ENCODE measurements at places on chromosomes 11 and 22. TPM values are rescaled to one million over a fixed set of nuclear protein-coding genes. Genes with fewer than 3 reads are reported as not detected.

DNA sequence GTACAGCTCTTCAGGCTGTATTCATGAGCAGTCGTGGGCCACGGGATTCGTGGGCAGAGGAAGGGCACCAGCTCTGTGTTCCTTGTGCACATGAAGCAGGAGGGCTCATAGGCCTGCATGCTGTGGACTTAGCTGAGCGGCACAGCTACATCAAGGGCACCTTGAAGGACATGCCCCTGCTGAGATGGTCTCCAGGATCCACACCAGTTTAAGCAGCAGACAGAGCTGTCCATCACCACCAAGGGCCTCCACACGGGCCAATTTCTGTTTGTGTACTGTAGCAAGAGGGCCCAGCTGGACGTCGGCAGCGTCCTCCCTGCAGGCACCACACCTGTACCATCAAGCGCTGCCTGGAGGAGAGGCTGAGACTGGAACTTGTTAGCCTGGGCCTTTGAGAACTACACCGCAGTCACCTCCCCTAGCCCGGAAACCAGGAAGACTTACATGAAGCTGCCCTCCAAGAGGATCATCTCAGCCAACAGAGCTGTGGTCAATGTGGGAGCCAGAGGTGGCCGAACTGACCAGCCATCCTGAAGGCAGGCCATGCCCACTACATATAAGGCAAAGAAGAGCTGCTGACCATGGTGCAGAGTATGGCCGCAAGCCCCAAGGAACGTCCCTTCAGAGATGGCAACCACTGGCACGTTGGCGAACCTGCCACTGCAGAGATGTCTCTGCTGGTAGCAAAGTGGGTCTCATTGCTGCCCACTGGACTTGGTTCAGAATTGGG is 32.7 kb upstream of the GNB1L start:
- peak overlapping the region; percentile 67 for H3K27ac ChIP-seq
- H3K4me3 ChIP-seq = no peak overlapping the region
- no peak for DNase-seq
- peaks cover 13% of the 10 kb centered on the region for H3K4me1 ChIP-seq
- no peaks in the 10 kb centered on the region for H3K27me3 ChIP-seq

GRCh38 chr11:91902312-91902711 is 322.3 kb upstream of the FAT3 start:
- DNase-seq = no peak
- H3K36me3 ChIP-seq = no peaks in the 10 kb centered on the region
- no peak overlapping the region for H3K4me3 ChIP-seq

DNA sequence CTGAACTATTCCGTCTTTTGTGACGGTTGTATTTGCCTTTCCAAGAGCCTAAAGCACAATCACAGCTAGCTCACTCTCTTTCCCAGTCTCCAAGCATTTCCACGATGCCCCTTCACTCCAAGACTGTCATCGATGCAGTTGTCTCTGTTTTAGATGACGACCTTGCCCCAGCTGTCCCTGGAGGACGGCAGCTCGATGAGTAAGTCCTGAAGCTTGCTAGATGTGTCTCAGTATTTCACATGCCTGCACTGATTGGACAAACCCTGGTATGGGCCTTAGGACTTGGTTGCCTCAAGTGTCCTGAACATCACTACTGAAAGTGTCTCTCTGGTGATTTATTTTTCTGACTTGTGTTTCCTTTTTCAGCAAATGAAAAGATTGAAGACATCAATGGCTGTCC is 129.9 kb downstream of the NAV2 start:
- H3K36me3 ChIP-seq = no peaks in the 10 kb centered on the region
- no peak overlapping the region for H3K27ac ChIP-seq
- no peak for DNase-seq
- H3K4me3 ChIP-seq = no peak overlapping the region
- no peaks in the 10 kb centered on the region for H3K4me1 ChIP-seq

GRCh38 chr11:63905179-63905578 is 11.8 kb downstream of the RCOR2 start:
- H3K27ac ChIP-seq = no peak overlapping the region
- H3K36me3 ChIP-seq = peaks cover 28% of the 10 kb centered on the region

DNA sequence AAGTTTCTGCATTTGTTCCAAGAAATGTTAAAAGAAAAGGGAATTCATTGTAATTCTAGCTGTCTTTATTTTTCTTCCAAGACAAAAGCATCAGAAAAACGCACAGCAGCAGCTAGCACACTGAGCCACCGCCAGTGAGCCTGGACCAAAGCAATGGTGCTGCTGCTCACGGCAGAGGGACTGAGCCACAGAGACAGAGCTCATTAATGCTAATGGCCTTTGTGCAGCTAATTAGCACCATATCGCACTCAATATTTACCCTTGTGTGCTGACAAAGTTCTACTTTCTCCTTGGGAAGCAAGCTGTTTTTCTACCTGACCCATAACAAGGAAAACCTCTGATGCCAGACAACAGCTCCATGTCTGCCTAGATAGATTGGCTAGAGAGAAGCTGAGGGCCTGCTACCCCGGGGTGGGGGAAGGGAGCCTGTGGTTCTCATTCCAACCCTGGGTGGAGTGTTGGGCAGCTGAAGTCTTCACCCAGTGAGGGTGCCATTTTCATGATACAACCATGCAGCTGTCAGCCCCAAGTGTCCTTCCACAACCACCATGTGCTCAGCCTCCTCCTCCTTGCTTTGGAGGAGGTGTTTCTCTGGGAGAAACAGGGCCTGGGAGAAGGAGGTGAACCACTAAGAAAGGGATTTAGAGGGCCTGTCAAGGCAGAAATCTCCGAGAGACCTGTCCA is 131.1 kb upstream of the NCAM1 start:
- H3K36me3 ChIP-seq = no peaks in the 10 kb centered on the region
- H3K4me1 ChIP-seq = no peaks in the 10 kb centered on the region
- H3K27me3 ChIP-seq = no peaks in the 10 kb centered on the region
- DNase-seq = no peak

- no peaks in the 10 kb centered on the region for H3K36me3 ChIP-seq
- no peaks in the 10 kb centered on the region for H3K27me3 ChIP-seq
- no peak overlapping the region for H3K4me3 ChIP-seq
- peaks cover 8% of the 10 kb centered on the region for H3K4me1 ChIP-seq
- DNase-seq = no peak
- no peak overlapping the region for H3K27ac ChIP-seq
These were observed 82.6 kb downstream of the FAM76B start for GRCh38 chr11:95706974-95707387.

GRCh38 chr11:46183819-46184218 is 62.6 kb upstream of the PHF21A start:
- no peak for DNase-seq
- no peak overlapping the region for H3K27ac ChIP-seq
- no peak overlapping the region for H3K4me3 ChIP-seq
- no peaks in the 10 kb centered on the region for H3K36me3 ChIP-seq
- no peaks in the 10 kb centered on the region for H3K27me3 ChIP-seq
- H3K4me1 ChIP-seq = no peaks in the 10 kb centered on the region

DNA sequence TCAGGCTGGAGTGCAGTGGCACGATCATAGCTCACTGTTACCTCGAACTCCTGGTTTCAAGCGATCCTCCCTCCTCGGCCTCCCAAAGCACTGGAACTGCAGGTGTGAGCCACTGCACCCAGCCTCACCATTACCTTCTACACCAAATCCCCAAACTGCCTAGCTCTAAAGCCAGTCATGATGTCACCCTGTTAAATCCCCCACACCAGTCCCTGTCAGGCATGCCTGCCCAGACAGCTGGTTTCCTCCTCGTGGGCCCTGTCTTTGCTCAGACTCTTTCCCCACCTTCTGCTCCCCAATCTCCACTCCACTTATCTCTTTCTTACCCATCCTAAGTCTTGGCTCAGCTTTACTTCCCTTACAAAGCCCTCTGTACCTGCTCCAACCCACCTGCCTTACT is 12.5 kb upstream of the EXPH5 start:
- H3K36me3 ChIP-seq = no peaks in the 10 kb centered on the region
- H3K27ac ChIP-seq = no peak overlapping the region
- no peaks in the 10 kb centered on the region for H3K4me1 ChIP-seq
- DNase-seq = no peak

- no peak overlapping the region for H3K27ac ChIP-seq
- DNase-seq = no peak
- H3K27me3 ChIP-seq = no peaks in the 10 kb centered on the region
- no peaks in the 10 kb centered on the region for H3K36me3 ChIP-seq
- H3K4me3 ChIP-seq = no peak overlapping the region
- H3K4me1 ChIP-seq = no peaks in the 10 kb centered on the region
These were observed 39.2 kb downstream of the TMEM135 start for GRCh38 chr11:87076874-87077429.

The GRM5 gene
- total RNA-seq = not detected

The SYT8 gene
- 12.1 TPM for total RNA-seq

The OR52E8 gene
- total RNA-seq = not detected

Measured in breast epithelium (tissue), 4 donors.